NCI-H510A treated with DMSO at 0.1 percent for 48 hours (cell line): ENCODE measurements at places on chromosomes 1 and 21.

- no peak for DNase-seq
These were observed 149.3 kb downstream of the MRPL39 start for GRCh38 chr21:25457946-25458345.

DNA sequence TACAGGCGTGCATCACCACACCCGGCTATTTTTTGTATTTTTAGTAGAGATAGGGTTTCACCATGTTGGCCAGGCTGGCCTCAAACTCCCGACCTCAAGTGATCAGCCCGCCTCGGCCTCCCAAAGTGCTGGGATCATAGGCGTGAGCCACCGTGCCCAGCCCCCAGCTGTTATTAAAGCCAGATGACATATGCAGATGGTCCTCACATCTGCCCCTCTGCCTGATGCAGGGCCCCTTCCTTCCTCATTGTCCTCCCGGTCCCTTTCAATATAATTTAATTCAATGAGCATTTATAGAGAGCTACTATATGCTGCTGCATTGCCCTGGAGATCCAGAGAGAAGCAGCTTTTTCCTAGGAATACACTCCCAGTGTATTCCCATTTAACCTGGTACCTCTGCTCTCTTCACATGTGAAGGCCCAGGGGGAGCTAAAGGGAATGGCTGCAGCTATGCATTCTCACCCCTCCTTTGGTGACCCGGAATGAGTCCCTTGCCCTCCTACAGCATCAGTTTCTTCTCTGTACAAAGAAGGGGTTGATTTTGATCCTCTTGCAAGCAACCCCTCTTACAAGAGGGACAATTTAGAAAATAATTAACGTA, 55.6 kb downstream of the L1TD1 start:
- DNase-seq: no peak

GRCh38 chr1:225533238-225533637, 105.4 kb upstream of the LBR start:
- DNase-seq: no peak

- no peak for DNase-seq
These were observed 34.1 kb upstream of the NRIP1 start for GRCh38 chr21:15098908-15099307.

GRCh38 chr21:44758781-44759627, 42.6 kb downstream of the UBE2G2 start:
- no peak for DNase-seq

- DNase-seq: no peak
These were observed 107.4 kb downstream of the TBX19 start for GRCh38 chr1:168387781-168388760.

GRCh38 chr1:246801241-246802020, 77.2 kb downstream of the SCCPDH start:
- DNase-seq: no peak
